COLO829 (cell line): ENCODE measurements at places on chromosomes 1 and 21.

- DNase-seq: peak; percentile 77
These were observed 221.0 kb upstream of the CSF3R start for GRCh38 chr1:36703526-36704208.

DNA sequence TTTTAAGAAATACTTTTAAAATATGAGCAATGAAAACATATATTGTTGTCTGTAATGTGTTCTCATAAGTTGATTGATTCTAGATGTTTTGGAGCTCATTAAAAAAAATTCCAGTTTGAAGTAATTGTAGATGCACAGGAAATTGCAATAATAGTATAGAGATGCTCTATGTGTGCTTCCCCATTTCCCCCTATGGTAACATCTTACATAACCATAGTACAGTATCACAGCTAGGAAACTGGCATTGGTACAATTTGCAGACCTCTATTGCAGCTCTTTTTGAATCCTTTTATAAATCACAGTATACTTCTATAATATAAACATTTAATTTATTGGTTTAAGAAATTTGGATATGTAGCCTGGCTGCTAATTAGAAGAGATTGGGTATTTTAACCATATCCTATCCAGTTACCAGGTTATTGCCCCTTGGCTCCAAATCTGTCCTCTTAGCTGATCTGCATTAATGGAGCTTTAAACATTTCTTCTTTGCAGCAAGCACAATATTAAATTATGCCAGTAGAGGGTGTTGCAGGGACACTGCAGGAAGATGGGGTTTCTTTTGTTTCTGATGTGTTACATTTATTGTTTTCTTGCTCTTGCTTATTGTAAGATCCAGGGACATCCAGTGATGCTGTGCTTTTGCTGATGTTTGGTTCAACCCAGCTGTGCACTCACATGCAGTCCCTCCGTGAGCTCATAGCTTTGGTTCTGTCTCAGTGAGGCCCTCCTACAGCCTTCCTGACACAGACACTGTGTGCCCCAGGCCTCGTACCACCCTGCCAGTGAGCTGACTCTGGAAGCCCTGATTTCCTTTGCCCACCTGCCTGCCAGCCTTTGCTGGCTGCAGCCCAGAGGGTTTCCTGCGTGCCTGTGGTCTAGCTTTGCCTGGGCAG lies 103.3 kb downstream of the RABGAP1L start:
- DNase-seq: peak; percentile 80

DNA sequence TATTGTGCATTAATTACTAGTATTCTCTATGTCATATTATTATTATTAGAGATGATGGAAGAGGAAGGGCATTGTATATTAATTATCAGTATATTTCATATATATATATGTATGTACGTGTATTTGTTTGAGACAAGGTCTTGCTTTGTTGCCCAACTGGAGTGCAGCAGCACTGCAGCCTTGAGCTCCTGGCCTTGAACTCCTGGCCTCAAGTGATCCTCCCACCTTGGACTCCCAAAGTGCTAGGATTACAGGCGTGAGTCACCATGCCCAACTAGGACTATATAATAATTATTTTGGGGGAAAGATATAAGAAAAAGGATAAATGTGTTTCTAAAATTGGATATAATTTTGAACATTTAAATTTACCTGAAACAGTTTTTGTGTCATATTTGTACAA lies 63.2 kb upstream of the USP24 start:
- DNase-seq: no peak

GRCh38 chr1:88237058-88237457 lies 447.0 kb upstream of the PKN2 start:
- DNase-seq: peak; percentile 28

DNA sequence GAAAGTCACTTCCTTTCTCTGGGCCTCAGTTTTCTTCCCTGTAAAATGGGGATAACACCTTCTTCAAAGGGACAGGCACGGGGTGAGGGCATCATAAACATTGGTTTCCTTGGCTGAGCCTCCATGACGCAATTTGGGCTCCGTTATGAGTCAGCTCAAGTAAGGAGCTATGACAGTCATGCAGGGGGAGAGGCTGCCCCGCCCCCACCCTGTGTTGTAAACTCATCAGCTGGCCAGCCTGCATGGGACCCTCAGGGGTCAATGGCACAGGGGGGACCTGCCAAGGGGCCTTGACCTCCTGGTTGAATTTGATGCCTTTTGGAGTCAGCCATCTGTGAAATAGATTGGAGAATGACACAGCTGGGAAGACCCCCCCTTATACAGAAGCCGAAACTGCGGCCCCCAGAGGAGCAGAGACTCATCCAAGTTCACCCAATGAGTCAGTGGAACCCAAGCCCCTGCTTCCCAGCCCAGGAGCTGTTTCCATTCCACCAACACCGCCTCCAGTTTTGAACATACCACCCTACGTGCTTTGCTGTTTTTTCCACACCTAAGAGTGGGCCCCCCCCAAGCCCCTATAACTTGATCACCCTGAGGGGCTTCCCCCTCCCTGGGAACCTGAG lies 36.8 kb upstream of the RUNX3 start:
- DNase-seq: no peak
